ENCODE measurements at places on chromosomes 16 and 17.

GRCh38 chr17:14808425-14808824, 456.7 kb downstream of the PMP22 start:
- no peak for DNase-seq

DNA sequence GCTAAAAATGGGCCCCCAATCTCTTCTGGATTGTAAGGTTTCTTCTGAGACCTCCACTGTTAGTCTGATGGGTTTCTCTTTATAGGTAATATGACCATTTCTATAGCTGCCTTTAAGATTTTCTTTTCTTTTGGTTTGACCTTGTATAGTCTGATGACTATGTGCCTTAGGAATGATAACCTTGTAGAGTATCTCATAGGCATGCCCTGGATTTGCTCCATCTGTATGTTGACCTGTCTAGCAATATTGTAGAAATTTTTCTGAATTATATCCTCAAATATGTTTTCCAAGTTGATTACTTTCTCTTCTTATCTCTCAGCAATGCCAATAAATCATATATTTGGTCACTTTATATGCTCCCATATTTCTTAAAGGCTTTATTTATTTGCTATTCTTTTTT, 1403.8 kb upstream of the GOT2 start:
- DNase-seq: no peak

DNA sequence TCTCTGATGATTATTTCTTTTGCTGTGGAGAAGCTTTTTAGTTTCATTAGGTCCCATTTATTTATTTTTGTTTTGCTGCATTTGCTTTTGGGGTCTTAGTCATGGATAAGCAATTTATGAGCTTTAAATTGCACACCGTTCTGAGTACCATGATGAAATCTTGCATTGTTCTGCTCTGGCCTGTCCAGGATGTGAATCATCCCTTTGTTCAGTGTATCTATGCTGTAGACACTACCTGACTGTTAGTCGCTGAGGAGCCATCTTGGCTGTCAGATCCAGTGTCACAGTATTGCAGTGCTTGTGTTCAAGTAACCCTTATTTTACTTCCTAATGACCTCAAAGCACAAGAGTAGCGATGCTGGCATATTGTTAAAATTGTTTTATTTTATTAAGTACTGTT, 218.0 kb upstream of the CNTNAP4 start:
- DNase-seq: no peak

GRCh38 chr17:62824290-62825131, 16.4 kb upstream of the MARCHF10 start:
- DNase-seq: no peak

GRCh38 chr17:28319598-28319935, 567 bp downstream of the TMEM97 start:
- DNase-seq: no peak

DNA sequence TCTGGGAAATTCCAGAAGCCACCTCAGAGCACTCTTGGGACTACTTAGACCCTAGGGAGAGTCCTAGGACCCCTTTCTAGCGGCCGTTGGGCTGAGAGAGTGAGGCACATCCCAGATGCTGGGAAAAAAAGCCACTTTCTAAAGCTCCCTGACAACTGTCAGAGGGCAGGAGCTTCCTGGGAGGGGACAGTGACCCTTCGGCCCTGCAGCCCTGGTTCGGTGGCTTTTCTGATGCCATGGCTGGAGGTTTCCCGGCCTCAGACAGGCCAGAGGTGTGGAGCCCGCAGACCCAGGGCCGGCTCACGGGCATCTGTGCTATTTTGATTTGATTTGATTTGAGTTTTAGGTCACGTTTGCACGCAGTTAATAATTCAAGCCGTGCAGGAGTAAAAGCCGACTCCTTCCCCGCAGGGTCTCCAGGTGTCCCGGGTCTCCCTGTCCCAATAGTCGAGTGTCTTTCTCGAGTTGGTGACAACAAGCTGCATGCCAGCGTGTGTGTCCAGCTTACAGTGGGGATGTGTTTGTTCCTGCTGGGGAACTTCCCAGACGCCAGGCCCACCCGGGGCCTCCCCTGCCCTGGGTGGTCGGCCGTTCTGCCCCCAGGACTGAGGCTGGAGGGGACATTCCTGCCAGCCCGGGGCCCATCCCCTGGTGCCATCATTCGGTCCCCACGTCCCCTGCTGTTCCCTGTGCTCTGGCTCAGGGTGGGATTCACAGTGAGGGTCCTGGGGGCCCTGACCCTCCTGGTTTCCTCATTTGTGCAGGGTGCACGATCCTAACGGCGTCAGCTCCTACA, 1.0 kb upstream of the CBFA2T3 start:
- DNase-seq: no peak

DNA sequence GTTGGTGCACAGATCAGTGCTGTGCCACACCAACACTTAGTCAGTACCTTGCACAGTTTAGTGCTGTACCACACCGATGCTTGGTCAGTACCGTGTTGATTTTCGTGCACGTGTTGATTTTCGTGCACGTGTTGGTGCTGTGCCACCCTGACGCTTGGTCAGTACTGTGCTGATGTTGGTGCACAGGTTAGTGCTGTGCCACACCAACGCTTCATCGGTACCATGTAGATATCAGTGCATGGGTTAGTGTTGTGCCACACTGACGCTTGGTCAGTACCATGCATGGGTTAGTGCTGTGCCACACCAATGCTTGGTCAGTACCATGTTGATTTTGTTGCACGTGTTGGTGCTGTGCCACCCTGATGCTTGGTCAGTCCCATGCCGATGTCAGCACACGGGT, 103.5 kb downstream of the NPIPB11 start:
- DNase-seq: no peak

DNA sequence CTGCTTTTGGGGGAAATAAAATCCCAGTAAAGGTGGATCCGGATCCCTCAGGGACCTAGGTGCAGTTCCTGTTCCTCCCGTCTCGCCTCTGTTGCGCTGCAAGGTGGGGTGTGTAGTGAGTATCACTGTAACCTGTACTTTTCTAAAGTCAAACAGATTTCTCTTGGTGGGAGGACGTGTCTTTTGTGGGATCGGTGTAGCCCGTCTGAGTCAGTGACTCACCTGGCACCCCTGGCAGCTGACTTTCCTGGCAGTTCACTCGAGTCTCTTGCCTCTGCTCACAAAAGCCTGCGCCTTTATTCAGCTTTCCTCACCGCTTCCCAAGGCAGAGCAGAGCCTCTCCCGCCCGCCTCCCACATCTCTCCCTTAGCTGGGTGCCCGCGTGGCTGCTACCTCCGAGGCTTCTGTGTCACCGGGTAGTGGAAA, 85.7 kb downstream of the CMIP start:
- DNase-seq: no peak

GRCh38 chr16:87927195-87927562, 9.2 kb downstream of the CA5A start:
- DNase-seq: no peak

- DNase-seq: no peak
These were observed 31.1 kb downstream of the TRPV2 start for GRCh38 chr17:16446338-16446983.

DNA sequence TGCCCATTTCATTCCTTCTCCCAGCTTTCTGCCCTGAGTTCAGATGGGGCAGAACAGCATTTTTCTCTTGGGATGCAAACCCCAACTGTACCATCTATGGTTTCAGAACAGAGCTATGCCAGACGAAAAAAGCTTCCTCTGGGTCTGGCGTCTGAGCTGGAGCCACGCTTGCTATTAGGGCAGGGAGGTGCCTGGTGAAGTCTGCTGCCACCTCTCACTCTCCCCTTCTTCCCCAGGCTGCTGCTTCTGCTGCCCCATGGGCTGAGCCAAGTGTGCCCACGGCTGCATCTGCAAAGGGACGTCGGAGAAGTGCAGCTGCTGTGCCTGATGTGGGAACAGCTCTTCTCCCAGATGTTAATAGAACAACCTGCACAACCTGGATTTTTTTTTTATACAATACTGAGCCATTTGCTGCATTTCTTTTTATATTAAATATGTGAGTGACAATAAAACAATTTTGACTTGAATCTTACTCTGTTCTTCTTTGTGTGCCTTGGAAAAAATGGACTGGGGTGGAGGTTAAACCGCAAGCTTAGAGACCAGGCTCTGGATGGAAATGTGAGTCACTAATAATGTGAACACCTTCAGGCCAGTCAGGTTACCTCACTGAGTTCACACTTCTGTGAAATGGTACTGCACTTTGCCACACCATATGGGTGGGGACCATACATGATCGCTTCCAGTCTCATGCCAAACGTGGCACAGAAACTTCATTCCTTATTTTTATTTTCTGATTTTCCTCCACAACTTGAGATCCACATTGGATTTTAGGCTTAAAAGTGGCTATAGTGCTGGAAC, 1.7 kb upstream of the MT1A start:
- no peak for DNase-seq

- DNase-seq: no peak
These were observed 89.5 kb downstream of the WWP2 start for GRCh38 chr16:69851491-69852240.

DNA sequence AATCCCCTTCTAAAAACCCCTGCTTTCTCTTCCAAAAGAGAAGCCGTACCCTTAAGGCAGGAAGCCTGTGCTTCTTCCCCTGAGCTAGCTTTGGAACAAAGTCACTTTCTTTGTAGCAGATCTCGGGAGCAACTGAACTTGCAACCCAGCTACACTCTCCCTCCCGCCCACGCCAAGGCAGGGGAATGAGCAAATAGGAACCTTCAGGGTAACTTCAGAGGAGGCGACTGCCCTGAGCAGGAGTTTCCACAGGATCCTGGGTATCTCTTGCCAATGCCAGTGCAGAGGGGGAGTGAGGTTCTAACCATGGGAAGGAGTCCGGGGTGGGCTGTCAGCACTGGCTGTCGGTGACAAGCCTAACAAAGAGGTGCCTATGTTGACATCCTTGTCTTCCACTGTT, 5.9 kb upstream of the PIRT start:
- DNase-seq: no peak

DNA sequence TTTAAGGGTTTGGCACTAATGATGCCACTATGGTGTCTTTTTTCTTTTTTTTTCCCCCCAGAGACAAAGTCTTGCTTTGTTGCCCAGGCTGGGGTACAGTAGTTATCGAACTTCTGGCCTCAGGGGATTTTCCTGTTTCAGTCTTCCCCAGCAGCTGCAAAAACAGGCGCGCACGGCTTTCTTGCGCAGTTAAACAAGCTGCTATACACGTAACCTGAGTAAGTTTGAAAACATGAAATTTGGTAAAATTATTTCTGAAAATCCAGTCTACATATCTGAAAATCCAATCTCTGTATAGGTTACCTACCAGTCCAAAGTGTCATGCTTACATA, 11.8 kb downstream of the TEX14 start:
- no peak for DNase-seq

GRCh38 chr16:64180136-64180900, 941.5 kb downstream of the CDH11 start:
- DNase-seq: no peak

DNA sequence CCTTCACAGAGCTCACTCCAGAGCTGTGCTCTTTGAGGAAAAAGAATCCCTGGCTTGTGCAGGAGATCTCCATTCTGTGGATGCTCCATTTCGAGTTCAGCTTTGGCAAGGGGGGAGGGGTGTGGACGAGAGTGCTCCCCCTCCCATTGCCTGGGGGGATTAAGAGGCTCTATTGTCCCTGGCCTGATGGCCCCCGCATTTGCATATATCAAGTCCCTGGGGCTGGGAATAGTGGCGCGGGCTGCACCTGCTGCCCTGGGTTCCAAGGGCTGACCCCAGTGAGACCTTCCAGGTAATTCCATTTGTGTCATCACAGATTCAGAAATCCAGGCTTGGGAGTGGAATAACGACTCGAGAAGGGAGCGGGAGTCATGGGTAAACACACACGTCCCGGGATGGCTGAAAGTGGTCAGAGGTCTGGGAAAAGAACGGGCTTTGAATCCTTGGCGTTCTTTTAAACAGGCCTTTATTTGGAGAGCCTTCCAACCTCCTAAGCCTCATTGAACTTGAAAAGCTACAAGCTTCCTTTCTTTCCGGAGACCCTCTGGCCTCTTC, 479.3 kb downstream of the HS3ST3B1 start:
- no peak for DNase-seq

DNA sequence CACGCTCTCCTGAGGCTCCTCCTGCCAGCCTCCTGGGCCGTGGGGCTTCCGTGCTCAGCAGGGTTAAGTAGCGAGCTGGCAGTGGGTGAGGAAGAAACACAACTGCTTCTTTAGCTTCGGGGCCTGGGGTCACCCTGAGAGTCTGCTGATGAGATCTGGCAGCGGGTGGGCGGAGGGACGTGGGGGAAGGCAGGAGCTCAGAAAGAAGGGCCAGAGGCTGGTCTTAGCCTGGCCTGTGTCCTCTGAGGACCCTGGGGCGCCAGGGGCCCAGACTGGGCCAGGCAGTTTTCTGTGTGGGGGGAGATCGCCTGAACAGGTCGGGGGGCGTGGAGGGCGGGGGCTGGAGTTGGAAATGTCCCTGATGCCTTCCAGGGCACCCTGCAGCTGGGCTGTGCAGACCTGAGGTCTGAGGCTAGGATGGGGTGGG, 97.8 kb upstream of the GSE1 start:
- DNase-seq: no peak

- DNase-seq: no peak
These were observed 31.1 kb downstream of the C16orf82 start for GRCh38 chr16:27097800-27098230.

DNA sequence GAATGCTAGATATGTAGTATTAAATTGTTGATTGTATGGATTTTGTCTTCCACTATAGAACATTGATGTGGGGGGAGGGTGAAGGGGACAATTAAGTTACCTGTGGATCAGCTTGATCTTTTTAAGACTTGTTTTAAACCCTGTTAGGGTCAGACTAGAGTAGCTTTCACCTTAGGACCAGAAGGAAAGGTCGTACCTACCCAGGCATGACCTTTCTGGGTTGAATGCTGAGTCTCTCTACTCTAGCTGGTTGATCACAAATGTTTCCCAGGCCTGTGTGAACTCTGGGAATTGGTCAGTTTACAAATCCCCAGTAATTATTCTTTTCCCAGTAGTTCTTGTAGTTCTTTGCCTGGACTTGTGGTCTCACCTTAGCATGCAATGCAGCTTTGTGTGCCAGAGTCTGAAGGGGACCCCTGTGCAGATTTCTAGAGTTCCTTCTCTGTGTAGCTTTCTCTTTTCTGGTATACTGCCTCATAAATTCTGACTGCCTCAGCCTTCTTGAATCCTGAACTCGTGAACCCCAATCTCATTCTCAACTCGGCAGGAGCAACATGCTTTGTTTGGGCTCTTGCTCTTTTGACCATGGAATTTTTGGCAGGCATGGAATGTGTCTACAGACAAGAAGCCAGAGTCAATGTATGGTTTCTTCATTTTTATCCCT, 54.1 kb downstream of the VMP1 start:
- DNase-seq: no peak

GRCh38 chr16:27844826-27845225, 218.7 kb downstream of the GSG1L start:
- no peak for DNase-seq

- DNase-seq: no peak
These were observed 221.9 kb downstream of the ZFHX3 start for GRCh38 chr16:72825912-72826621.
